ENCODE measurements at places on chromosomes 3 and 15.
A peak's percentile ranks its signal among the peaks of the same experiment; 100 is the strongest.

- DNase-seq: no peak
These were observed 86.7 kb upstream of the SNRPA1 start for GRCh38 chr15:101381671-101382212.

- peak; percentile 84 for DNase-seq
These were observed 11.0 kb downstream of the ETV5 start for GRCh38 chr3:186097663-186098451.

- no peak for DNase-seq
These were observed 223.4 kb downstream of the NR2F2 start for GRCh38 chr15:96553931-96554330.

- peak; percentile 10 for DNase-seq
These were observed 118.4 kb upstream of the TP63 start for GRCh38 chr3:189512821-189513220.

DNA sequence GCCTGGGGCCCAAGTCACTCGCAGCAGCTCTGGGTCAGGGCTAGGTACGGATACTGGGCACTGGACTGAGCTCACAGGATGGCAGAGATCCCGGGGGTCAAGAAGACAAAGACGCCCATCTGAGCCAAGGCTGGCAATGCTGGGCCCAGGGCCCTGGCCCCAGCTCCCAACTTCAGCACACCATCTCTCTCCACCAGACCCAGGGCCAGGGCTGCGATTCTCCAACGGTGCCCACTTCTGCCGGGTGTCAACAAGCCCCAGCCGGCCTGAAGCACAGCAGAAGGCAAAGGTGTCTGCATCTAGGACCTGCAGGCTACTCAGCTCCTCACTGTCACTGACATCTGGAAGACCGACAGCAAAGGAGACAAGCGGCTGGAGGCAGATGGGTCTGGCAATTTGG, 8.6 kb downstream of the WDR73 start:
- no peak for DNase-seq

- no peak for DNase-seq
These were observed 7.2 kb downstream of the CLPX start for GRCh38 chr15:65177901-65178300.

GRCh38 chr3:133933097-133934024, 37.7 kb upstream of the RAB6B start:
- DNase-seq: no peak

GRCh38 chr15:72222393-72222792, 8.6 kb downstream of the PKM start:
- DNase-seq: no peak

GRCh38 chr3:175593331-175593730, 734.2 kb downstream of the NAALADL2 start:
- DNase-seq: no peak

- DNase-seq: peak; percentile 51
These were observed 41.6 kb downstream of the MRAS start for GRCh38 chr3:138389841-138390581.

GRCh38 chr15:48775546-48775945, 35.3 kb downstream of the CEP152 start:
- no peak for DNase-seq

GRCh38 chr15:40331026-40331425, 7.5 kb downstream of the INAFM2 start:
- DNase-seq: no peak

DNA sequence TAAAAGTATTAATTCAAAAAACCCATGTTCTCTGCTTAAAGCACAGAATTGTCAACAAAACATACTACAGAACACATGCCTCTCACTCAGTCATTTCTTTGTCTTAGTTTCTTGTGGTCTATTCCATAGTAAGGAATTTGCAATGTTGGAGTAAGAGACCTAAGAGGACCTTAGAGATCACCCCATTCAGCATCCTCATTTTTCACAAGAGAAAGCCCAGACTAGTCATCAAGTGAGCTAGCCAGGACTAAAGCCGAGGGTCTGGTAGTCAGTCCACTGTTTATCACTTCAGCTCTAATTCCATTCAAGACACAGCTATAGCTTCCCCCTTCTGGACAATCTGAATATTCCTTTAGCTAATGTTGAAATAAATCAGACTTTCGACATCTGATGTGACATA, 601.1 kb downstream of the FHIT start:
- no peak for DNase-seq

DNA sequence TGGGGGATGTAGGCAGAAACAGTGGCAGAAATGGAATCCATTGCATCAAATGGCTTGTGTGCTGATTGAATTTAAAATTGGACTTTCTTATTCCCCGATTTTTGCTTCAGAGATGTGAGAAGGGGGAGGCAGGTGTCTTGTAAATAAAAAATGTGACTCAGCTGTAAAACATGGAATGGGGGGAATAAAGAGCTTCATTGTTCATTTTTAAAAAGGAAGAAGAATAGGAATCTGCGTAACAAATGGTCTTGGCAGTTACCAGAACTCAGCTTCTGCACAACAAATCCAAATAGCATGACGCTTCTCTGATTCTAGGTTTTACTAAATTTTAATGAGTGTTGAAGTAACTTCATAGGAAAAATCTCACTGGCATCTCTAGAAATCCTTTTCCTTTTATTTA, 323.9 kb upstream of the GBE1 start:
- DNase-seq: no peak

DNA sequence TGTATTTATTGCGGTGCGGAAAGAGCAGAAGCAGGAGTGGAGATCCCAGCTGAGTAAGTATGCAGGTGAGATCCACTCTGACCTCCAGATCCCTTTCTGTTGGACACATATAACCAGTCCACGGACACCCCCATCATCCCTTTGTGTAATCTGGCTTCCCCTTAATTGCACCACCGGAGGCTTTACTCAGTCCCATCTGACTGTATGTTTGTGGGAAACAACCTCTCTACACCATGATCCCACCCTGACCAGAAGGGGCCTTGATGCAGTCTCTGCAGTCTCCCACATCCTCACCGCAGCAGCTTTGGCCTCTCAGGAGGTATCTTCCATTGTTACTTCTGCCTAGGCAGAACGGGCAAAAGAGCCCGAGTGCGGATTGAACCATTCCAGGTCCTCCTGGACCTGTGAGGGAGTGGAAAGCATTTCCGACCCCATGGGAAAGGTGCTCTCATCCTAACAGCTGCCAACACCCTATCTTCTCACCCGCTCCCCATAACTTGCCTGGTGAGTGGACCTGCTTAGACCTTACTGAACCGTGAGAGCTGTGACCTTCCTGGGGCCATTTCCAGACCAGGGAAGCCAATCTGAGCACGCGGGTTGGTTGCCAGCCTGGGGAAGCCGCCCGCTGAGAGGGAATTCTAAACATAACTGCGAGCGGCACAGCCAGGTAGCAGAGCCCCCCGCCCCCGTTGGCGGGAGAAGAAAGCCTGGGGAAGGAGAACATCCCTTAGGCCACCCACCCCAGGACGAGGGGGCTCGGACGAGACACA, 1.1 kb downstream of the SLCO2A1 start:
- DNase-seq: no peak

DNA sequence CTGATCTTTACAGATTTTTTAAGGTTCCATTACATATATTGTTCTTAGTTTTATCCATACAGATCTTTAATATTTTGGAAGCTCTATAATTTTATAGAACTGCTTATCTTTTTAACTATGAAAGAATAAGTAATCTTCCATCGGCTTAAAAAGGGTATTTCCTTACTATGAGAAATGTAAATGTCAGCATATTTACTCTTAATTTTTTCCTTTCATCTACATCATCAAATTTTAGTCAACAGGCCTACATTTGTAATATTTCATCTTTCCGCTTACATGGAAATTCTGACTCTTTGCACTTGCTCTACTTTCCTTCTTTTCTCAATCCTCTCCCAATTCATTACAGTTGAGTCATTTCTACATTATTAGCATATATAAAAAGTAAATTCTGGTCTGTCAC, 111.3 kb upstream of the GOLGA6L6 start:
- no peak for DNase-seq

DNA sequence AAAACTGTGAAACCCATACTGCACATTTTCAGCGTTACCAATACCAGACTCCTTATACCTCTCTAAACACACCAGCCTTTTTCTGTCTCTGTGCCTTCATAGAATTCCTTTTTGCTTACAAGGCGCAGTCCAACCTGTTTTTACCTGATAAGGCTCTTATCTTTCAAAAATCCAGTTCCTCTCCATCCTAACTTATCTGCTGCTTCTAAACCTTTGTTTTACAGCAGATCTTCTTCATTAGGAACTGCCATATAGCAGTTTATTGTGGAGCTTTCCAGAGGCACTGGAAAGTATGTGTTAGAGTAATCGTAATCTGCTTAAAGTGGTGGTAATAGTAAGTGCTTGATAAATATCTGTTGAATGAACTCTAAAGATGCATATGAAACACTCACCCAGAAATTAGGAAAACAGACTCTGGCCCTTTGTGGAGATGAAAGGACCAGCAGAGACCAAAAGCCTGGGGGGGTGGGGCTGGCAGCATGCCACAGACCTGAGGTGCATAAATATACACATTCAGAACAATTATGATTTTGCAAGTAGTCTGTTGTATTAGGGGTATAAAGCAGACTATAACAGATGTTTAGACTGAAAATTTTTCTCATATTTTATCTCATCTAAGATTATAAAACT, 29.3 kb downstream of the PPP2R3A start:
- no peak for DNase-seq

DNA sequence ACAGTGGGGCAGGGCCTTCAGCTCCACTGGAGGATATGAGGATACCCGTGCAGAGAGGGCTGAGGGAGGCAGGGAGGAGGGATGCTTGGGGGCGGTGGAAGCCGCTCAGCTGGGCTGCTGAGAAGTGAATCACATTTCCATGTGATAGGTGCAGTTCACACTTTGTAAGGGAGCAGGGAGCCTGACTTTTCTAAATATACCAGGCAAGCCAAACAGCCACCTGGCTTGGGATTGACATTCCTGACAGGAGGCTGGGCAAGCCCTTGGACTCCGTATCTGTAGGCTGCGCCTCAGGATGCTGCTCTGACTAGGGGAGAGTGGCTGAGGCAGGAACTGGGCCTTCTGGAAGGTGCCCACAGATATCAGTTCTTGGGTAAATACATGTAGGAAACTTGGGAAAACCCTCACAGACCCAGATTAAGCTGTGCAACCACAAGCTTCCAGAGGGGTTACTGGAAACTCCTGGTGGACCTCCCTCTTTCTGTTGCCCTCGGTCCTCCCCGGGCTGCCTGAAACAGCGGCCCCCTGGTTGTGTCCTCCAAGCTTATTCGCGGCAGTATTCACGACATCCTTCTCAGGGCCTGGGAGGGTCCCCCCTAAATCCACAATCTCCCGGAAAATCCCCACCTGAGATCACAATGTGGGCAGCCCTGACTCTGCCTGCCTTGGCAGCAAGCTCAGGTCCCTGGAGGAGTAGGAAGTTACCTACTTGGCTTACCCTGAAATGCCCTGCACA, 33.0 kb upstream of the ADCY5 start:
- no peak for DNase-seq

GRCh38 chr15:95247071-95247984, 1016.0 kb downstream of the MCTP2 start:
- DNase-seq: peak; percentile 27

GRCh38 chr3:151011427-151011826, 38.9 kb upstream of the CLRN1 start:
- DNase-seq: no peak

DNA sequence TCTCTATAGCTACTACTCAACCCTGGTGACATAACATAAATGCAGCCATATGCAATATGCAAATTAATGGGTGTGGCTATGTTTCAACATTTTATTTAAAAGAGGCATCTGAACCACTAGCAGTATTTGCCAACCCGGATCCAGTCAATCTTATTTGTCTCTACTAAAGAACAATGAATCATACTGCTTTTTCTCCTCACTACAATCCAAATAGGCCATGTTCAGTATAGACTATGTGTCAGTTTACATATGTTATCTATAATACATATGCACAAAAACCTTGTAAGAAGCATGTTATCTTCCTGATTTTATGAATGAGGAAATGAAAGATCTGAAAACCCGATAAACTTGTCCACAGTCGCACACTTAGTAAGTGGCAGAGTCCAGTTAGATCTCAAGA, 125.7 kb downstream of the STAG1 start:
- DNase-seq: no peak

- no peak for DNase-seq
These were observed 83.0 kb downstream of the VGLL4 start for GRCh38 chr3:11560746-11561145.

DNA sequence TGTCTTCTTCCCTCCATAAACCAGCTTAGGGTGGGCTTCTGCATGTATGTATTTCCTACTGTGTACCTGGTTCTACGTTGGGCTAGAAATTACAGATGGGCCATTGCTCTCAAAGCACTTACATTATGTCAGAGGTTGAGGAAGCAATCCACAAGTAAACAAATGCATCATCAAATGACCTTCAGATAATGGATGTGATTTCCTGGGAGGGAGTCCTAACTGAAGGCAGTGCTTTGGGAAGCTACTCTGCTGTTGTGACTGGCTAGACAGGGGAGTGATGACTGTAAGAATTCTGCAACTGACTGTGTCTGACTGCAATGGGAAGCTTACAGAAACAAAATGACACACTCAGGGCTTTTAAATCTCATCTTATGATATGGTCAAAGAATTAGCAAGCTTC, 71.0 kb upstream of the PRR23E start:
- no peak for DNase-seq

DNA sequence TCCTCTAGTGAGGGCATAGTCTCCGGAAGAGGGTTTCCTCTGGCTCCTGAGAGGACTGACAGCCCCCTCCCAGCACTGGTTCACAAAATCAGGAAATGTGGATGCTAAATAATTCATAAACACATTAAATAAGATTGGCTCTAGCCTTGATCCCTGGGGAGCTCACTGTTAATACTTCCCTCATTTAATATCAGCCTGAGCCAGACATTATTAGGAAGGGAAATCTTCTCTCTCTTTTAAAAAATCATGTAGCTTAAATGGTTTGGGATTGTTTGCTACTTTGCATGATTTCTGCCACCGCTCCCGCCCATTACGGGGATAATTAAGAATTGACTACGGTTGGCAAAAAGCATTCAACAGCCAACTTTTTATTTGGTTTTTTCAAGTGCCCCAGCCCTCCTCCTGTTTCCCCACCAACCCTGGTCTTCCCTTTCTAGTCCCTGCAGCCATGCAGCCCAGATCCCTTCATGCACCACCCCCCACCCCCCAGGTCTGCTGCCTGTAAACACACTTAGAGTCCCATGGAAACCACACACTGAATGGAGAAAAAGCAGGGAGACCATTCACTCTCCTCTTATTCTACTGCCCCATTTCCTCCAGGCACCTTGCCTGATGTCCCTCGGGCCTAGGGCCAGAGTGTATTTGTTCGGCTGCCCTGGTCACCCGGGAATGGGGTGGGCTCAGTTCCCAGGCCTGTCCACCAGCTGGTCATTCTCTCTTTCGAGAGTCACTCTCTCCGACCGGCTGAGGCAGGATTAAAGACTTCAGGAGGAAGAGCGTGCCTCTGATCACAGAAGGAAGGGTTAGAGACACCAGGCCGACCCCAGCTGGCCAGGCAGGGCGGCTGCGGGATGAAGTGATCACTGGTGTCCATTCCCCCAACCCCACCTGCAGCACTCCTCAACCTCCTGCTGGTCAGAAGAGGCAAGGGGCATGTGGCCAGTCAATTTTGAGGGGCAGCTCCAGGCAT, 45.1 kb downstream of the SEMA5B start:
- no peak for DNase-seq

GRCh38 chr3:159781867-159782266, 206.8 kb upstream of the IL12A start:
- DNase-seq: no peak

- DNase-seq: no peak
These were observed 106.4 kb downstream of the PTPRG start for GRCh38 chr3:61667814-61668213.
